Fibroblast of skin of right quadriceps (primary cell): ENCODE measurements at places on chromosomes 7 and 10.

- no peak for DNase-seq
Measured at GRCh38 chr10:97582169-97582568, 2.0 kb upstream of the HOGA1 start.

DNA sequence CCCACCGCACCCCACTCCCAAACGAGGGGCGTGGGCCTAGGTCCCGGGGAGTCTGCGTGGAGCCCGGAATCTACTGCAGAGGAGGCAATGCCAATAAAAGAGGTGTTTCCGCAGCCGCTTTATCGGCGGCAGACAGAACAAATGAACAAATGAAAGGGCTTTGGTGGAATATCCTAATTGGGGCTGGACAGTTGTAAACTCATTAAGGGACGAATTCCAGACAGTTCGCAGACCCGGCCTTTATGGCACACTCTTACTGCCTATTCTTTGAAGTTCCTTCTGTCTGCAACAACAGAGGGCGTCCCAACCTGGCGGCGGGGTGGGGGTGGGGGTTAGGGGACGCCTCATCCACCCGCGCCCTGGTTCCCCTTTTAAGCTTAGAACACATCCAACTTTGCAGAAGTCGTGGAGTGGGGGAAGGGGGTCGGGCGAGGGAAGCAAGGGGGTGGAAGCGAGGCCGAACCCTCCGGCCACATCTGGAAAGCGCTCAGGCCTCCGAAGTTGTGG lies 4.1 kb downstream of the HOXA9 start:
- DNase-seq = peak; percentile 56

DNA sequence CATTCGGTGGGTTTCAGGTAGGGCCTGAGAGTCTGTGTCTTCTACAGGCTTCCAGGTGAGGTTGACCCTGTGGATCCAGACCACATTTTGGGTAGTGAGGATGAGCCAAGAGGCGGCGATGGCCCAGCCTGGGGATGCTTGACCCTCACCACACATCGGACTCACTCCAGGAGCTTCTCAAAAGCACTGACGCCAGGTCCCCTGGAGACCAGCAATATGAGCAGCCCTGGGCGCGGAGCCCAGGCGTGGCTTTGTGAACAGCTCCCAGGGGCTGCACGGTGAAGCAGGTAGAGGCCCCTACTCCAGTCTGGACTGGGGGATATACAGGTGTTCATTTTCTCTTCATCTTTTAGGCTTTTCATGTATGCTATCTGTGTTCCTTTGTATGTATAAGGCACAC lies 139.7 kb upstream of the PCBD1 start:
- DNase-seq = no peak

DNA sequence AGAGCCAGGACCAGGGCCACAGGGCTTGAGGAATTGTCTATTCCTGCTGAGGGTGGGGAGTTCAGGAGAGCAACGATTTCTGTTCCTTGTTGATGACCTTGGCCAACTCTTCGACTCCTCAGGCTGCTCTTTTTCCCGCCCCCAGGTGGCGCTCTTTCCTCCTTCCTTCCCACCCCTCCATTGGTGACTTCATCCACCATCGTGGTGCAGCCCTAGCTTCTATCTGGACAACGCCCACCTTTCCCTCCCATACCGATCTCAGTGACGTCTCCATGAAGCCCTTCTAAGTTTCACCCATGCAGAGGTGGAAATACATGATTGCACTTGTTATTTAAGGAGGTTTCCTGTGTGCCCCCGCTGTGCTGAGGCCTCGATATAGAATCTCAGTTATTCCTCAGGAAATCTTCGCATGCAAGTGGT lies 22.1 kb upstream of the CARD11 start:
- DNase-seq = no peak

- no peak for DNase-seq
Measured at GRCh38 chr10:37035853-37036252, 89.5 kb upstream of the ANKRD30A start.

DNA sequence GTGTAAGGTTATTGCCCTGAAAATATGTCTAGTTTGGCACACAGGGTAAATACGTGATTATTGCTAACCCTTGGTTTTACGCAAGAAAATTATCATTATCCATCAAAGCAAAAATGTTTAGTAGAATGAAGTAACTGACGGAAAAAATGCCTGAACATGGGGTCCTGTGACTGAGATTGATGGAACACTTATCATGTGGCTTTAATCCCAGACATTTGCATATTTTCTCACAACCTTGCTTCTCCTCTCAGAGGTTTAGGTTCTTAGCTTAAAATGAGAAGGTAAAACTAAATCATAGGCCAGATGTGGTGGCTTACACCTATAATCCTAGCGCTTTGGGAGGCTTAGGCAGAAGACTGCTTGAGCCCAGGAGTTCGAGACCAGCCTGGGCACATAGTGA lies 1010.7 kb downstream of the LRMDA start:
- DNase-seq = no peak

GRCh38 chr7:117184367-117184766 lies 138.5 kb downstream of the WNT2 start:
- no peak for DNase-seq

- no peak for DNase-seq
Measured at GRCh38 chr7:153158149-153158548, 398.6 kb downstream of the ACTR3B start.
